ENCODE measurements at places on chromosomes 7 and 10.

DNA sequence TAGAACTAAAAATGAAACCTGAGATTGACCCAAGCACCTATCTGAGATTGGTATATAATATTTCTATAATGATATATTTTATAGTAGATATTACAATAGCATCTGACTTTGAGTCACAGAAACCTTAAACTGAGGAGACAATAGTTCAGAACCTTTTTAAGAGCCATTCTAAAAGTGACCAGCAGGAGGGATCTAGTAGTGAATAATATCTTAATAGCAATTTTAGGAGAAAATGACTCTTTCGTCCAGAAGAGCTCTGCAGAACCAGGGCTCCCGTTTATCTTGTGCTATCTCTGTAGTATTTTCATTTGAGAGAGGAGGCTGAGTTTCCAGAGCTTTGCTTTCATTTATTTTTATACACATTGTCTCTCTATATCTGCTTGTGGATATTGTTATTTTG, 68.1 kb downstream of the PODXL start:
- no peak for DNase-seq

DNA sequence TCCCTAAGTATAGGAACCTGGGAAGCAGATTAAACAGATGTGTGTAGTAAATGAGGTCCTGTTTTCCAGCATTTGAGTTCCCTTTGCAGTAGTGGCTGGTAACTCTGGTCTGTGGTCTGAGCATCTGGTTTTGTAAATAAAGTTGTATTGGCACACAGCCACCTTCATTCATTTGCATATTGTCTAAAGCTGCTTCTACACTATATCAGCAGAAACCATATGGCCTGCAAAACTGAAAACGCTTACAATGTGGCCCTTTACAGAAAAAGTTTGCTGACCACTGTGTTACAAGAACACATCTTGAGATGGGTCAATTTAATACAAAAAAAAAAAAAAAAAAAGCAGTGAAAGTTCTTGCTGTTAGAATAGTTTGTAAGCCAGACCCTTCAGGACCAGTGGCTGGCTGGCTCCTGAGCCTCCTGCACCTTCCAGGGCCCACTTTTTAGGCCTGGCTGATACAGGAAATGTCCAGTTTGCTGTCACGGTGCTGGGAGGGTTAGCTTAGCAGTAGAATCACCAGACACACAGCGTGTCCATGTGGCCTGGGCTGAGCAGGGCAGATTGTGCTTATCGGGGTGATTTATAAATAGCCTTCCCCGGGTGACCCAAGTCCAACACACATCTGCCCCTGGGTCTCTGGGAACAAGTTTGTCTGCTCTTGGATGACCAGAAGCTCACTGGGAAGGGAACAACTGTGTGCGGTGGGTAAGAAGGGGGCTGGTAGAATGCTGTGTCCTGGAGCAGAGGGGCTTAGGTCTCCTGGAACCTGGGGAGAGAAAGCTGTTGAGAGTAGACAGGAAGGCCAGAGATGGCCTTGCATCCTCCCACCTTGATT, 1.4 kb downstream of the C10orf71 start:
- DNase-seq, result no peak

DNA sequence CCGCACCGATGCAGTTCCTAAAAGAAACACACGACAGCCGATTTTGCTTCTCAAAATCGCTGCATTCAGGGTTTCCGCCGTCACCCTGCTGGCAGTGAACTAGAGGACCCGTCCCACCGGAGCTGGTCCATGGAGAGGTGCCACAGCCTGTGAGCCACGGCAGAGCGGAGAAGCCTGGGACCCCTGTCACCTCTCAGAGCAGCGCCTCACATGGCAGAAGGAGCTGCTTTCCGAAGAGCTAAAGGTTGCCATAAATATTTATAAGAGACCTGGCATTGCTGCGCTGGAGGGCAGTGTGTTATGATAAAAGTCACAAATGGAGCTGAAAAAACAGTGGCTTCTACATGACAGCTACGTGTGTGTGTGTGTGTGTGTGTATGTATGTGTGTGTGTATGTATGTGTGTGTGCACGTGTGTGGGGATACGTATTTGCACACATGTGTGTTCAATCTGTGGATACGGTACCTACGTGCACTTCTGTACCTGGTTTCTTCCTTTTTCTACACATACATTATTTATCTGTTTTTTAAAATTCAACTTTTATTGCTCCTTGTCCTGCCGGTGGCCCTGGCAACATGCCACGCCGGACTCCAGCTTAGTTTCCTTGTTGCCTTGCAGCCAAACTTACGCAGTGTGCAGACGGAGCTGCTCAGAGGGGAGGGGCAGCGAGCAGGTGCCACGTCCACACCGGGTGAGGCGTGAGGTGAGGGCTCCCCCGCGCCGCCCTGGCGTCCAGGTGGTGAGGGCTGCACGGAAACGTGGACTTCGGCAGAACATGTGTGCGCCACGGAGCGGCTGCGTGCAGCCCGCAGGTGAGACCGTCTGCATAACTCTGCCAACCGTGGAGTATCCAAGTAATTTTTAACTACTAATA, 115.2 kb upstream of the PITRM1 start:
- no peak for DNase-seq

GRCh38 chr7:155262031-155262430, 35.6 kb upstream of the INSIG1 start:
- no peak for DNase-seq

DNA sequence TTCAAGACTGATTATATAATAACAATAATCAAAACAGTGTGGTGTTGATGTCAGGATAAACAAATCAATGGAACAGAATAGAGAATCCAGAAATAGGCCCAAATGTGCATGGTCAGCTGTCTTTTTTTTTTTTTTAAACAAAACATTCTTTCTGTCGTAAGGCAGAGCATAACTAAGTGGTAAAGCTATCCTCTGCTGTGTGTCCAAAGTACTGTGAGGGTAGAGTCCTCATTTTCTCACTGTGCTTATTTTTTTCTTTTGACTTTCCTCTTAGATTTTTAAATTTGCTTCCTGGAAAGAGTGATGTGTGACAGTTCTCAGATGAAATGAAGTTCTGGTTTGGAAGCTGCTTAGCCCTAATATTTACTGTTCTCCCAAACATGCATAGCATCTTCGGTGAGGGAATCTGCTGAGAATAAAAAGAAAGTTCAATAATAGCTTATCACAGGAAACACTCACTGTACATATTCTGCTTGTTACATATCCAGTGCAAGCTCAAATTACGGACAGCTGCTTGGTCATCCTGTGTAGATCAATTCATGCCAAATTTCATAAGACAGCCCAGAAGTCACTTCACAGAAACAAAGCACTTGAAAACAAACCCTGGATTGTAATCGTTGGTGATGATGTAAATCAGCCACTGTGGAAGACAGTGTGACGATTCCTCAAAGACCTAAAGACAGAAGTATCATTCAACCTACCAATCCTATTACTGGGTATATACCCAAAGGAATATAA, 423.9 kb downstream of the NEBL start:
- no peak for DNase-seq

- no peak for DNase-seq
Observed at GRCh38 chr7:81138870-81139269, 220.0 kb upstream of the SEMA3C start.

GRCh38 chr7:100975371-100975821, 6.0 kb downstream of the MUC12 start:
- no peak for DNase-seq

DNA sequence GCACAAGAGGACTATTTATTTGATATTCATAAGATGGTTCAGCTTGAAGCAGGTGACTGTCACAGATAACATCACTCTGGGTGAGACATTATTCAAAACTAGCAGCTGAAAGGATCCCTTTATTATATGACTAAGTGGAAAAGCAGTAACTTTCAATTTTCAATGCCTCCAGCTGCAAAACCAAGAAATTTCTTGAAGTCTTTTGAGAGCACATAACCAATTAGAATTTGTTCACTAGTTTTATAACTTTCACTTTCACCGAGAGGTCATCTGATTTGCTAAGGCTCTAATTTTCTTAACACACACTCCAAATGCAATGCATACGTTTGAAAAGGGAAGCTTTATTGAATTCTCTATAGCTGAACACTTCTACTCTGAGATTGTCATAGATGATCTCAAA, 88.6 kb upstream of the KLF14 start:
- no peak for DNase-seq

DNA sequence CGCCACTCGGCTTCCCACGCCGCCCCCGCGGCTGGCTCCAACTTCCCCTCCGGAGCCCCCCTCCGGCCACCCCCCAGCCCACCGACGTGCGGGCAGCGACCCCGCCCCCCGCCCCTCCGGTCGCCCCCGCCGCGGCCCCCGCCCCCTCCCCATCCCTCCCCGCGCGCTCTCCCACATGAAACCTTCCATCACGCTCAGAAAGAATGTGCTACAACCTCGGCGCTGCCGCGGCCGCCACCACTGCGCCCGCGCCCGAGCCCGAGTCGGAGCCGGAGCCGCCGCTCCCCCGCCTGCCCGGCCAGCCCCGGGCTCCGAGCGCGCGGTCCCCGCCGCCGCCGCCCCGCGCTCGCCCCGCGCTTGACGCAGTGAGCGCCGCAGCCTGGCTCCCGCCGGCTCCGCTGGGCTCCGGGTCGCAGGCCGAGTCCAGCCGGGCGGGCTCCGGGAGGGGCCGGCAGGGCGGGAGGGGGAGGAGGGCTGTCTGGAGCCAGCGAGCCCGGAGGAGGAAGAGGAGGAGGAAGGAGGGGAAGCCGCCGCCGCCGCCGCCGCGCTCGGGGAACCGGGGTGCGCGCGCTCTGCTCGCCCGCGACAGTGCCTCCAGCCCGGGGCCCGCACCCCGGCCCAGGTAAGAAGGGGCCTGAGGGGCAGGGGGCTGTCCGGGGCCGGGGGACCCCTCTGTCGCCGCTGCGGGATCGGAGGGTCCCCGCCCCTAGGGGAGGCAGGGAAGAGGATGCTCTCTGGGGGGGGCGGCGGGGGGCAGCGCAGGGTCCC, 4.3 kb upstream of the ELFN1 start:
- no peak for DNase-seq

GRCh38 chr10:100253041-100253440, 14.4 kb downstream of the CWF19L1 start:
- DNase-seq, result no peak

GRCh38 chr7:1300636-1301035, 68.0 kb downstream of the UNCX start:
- no peak for DNase-seq

Data from central memory CD8-positive, alpha-beta T cell (primary cell).